ENCODE measurements at places on chromosomes 1 and 21. TPM values are rescaled to one million over a fixed set of nuclear protein-coding genes. Genes with fewer than 3 reads are reported as not detected.

- DNase-seq, result no peak
Measured at GRCh38 chr1:223257856-223258550, 106.0 kb downstream of the SUSD4 start.

DNA sequence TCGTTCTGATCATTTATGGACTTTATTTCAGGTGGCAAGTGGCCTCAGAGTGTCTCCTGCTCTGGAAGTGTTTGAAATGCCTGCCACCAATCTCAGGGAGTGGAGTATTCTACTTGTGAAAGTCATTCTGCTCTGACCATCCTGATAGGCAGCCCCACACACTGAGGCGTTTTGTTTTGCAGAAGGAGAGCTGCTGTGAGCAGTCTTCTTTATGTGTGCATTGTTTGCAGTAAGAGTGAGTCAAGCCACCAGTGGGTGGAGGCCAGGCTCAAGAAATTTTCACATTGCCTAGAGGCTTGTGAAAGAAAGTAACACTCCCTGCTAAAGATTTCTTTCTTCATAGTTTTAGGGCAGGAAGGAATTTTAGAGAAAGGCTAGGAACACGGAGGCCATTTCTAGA, 204.4 kb downstream of the SLC35F3 start:
- DNase-seq, result no peak

- no peak for DNase-seq
Measured at GRCh38 chr1:185990565-185990964, 256.4 kb downstream of the HMCN1 start.

- no peak for DNase-seq
Measured at GRCh38 chr1:98766255-98766654, 104.7 kb downstream of the SNX7 start.

DNA sequence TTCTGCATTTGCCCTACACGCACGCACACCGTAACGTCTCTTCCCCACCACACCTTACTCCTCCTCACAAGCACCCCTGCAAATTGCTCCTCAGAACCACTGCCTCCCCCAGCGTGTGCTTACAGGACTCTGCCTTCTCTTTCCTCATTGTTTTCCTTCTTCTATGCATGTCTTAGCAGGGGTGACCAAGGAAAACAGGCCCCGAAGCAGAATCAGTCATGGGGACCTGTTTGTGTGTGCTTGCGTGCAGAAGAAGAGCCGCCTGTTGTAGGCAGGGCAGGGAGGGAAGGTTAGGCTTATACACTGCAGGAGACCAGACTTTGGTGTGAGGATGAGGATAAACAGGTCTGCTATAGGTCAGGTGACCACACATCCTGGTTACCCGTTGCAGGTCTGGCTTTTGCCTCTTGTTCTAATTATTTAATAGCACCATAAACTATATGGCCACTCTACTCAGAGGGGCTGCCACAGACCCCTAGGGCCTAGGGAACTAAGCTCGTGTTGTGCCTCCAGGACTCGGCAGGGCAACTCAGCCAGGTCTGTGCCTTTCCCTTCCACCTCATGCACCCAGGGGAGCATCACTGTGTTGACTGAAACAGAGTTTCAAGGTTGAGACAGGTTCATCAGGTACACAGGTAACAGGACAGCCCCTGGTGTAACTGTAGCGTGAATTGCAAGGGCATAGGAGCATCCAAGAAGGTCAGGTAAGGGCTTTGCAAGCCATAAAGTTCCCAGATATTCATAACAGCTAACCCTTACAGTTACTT, 60.8 kb upstream of the EPS8L3 start:
- no peak for DNase-seq

RXRG gene
- polyA plus RNA-seq, result not detected

DNA sequence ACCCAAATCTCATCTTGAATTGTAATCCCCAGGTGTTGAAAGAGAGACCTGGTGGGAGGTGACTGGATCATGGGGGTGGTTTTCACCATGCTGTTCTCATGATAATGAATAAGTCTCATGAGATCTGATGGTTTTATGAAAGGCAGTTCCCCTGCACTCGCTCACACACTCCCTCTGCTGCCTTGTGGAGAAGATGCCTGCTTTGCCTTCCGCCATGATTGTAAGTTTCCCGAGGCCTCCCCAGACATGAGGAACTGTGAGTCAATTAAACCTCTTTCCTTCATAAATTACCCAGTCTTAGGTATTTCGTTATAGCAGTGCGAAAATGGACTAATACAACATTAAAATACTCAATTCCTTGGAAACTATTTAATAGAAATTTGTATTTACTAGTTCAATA, 99.2 kb downstream of the PROX1 start:
- no peak for DNase-seq

DNA sequence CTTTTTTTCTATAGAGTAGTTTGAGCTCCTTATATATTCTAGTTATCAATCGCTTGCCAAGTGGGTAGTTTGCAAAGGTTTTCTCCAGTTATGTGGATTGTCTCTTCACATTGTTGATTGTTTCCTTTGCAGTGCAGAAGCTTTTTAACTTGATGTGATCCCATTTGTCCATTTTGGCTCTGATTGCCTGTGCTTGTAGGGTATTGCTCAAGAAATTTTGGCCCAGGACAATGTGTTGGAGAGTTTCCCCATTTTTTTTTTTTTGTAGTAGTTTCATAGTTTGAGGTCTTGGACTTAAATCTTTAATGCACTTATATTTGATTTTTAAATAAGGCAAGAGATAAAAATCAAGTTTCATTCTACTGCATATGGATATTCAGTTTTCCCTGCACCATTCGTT, 774.8 kb upstream of the ADAMTS5 start:
- no peak for DNase-seq

- DNase-seq, result no peak
Measured at GRCh38 chr1:46568461-46568891, 17.0 kb upstream of the KNCN start.
